Suprapubic skin (tissue), 4 donors: ENCODE measurements at places on chromosomes 12 and 14.

- DNase-seq = no peak
Observed at GRCh38 chr14:51507511-51507905, 144.2 kb upstream of the FRMD6 start.

DNA sequence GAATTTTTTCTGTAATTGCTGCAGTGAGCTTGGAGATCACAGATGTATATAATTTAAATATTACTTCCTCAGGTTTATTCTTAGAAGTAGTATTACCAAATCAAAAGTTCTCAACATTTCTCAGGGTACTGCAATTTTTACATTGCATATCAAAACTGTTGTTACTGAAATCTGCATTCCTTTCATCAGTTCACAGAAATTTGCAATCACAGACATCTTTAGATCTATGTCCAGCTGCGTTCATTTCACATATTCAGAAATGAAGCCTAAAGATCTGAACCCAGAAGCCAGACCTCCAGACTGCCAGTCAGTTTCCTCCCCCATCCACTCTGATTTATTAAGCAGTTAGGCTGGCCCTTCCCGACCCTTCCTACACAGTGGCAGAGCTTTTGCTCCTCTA, 18.2 kb upstream of the IFT81 start:
- no peak for DNase-seq

GRCh38 chr14:55713486-55713885, 133.5 kb downstream of the KTN1 start:
- DNase-seq = no peak

DNA sequence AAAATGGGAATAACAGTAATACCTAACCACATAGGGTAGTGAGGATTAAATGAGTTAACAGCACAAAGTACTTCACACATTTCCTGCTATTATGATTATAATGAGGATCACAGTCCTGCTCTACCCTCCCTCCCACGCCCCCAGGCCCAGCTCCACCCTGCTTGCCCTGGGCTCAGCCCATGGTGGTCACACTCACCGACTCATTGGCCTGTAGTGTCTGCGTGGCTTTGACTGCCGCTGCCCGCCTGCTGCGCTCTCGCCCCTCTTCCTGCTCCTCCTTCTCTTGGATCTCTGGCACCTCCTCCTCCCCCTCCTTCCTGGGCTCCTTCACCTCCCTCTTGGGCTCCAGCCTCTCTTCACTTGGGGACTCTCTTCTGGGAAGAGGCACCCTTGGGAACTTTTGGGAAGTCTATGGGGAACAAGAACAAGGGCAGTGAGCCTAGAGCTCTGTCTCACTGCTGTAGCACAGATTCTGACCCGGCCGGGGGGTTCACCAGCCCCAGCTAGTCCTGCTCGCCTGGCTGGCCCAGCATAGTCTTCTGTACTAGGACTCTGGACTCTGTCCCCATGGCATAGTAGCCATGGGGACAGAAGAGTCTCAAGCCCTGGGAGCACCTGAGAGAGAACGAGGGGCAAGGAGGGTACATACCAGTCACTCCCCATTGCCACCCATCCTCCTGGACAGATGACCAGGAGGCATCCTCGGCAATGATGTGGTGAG, 7.1 kb upstream of the PNMA1 start:
- no peak for DNase-seq

DNA sequence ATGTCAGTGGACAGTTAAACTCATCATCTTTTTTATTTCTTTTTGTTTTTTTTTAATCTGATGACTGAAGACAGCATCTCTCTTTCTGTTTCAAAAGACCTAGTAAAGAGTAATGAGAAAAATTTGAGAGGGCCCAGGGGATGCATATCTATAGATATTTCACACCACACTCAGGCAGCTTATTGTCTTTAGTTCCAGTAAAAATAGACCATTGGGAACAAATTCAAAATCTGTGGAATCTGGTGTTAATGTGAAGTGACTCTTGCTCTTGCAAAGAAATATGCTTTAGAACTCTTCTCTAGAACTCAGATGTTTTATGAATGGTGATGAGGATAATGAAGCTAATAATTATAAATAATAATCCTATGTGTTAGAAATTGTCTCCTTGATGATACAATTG, 214.5 kb upstream of the ATP2B1 start:
- no peak for DNase-seq
